Uterine smooth muscle cell (primary cell): ENCODE measurements at places on chromosomes 6 and 20. TPM values are rescaled to one million over a fixed set of nuclear protein-coding genes. Genes with fewer than 3 reads are reported as not detected.

CD40 gene
- 1.1 and 2.0 TPM in 2 replicates for total RNA-seq

VTA1 gene
- total RNA-seq: 31.9 and 53.3 TPM in 2 replicates

MYCT1 gene
- total RNA-seq: under 0.01 and 0.11 TPM in 2 replicates

SIRPA gene
- 8.2 and 11.5 TPM in 2 replicates for total RNA-seq

RIMS4 gene
- total RNA-seq: 0.12 TPM in 1 of 2 replicates, not detected in the other

GPLD1 gene
- 0.33 and 0.87 TPM in 2 replicates for total RNA-seq

FAXC gene
- total RNA-seq: 1.2 TPM in 2 replicates

CTAGE9 gene
- not detected in 2 replicates for total RNA-seq

ENPP4 gene
- total RNA-seq: 2.2 and 2.4 TPM in 2 replicates

FUCA2 gene
- total RNA-seq: 44.1 and 67.4 TPM in 2 replicates

KIAA1755 gene
- total RNA-seq: 0.66 and 2.7 TPM in 2 replicates

SYNDIG1 gene
- 0.33 and 0.37 TPM in 2 replicates for total RNA-seq

SHLD1 gene
- total RNA-seq: 1.2 and 1.8 TPM in 2 replicates

VWA7 gene
- total RNA-seq: 0.11 and 0.25 TPM in 2 replicates

SMLR1 gene
- total RNA-seq: not detected in 2 replicates

SLC26A8 gene
- total RNA-seq: not detected in 2 replicates

CBLN4 gene
- total RNA-seq: not detected in 2 replicates

PGC gene
- not detected in 2 replicates for total RNA-seq

C6orf52 gene
- 1.00 and 1.5 TPM in 2 replicates for total RNA-seq

MANEA gene
- total RNA-seq: 9.9 and 12.9 TPM in 2 replicates
